ENCODE measurements at places on chromosomes 5 and 9. TPM values are rescaled to one million over a fixed set of nuclear protein-coding genes. Genes with fewer than 3 reads are reported as not detected.

The ZNF354C gene
- 6.7 TPM for total RNA-seq

The SLC12A7 gene
- total RNA-seq, result 49.5 TPM

The FSD1L gene
- total RNA-seq, result 7.2 TPM

- DNase-seq, result no peak
Measured at GRCh38 chr9:31136524-31136923, 1247.9 kb upstream of the ACO1 start.

- DNase-seq, result no peak
Measured at GRCh38 chr9:109098960-109099308, 20.8 kb downstream of the TMEM245 start.

- DNase-seq, result no peak
Measured at GRCh38 chr9:136882109-136882946, 4.0 kb upstream of the TRAF2 start.

- no peak for DNase-seq
Measured at GRCh38 chr9:33728613-33729012, 66.7 kb upstream of the PRSS3 start.

GRCh38 chr5:8845296-8845695 is 700.6 kb downstream of the SEMA5A start:
- DNase-seq, result no peak

DNA sequence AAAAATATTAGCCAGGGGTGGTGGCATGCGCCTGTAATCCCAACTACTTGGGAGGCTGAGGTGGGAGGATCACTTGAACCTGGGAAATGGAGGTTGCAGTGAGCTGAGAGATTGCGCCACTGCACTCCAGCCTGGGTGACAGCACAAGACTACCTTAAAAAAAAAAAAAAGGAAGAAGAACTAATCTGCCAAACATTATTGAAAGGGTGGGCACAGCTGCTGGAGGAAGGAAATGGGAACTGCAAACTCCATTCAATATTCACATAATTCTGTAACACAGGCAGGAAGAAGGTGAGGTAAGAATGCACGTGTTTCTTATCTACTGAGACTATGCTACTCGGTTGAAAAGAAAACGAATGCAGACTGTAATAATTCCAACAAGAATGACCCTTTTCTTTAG is 121.1 kb upstream of the GNA14 start:
- peak; percentile 45 for DNase-seq

Data from lower lobe of right lung (tissue), 2 donors.